ENCODE measurements at places on chromosomes 1 and 21.

- DNase-seq, result no peak
Observed at GRCh38 chr1:158212320-158212719, 31.6 kb downstream of the CD1D start.

- DNase-seq, result peak; percentile 82
Observed at GRCh38 chr1:36109041-36109679, 15.9 kb downstream of the COL8A2 start.

DNA sequence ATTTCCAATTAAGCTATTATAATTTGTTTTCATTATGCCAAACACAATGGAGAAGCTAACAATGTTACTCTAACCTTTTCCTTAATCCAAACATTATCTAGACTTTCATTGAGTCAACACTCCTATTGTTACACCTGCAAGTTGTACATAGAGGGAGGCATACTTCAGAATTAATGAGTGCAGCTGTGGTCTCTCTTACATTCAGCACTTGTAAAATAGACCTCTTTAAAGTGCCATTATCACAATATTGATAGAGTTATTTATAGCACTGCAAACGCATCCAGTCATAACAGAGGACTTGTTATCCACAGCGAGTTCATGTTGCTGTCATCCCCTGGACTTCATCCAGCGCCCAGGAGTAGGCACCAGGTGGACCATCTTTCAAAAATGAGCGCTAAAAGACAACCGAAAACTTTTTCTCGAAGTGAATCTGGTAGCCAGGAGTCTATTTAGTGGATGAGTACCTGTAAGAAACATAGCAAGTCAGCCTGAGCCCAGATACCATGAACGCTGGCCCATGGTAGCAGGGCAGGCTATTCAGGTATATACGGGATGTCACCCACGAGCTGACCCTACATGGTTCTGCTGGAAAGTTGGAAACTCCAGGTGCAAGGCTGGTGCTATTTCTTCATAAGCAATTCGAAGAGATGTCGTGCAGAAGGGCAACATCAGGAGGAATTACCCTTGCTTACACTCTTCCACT is 70.6 kb upstream of the NFIA start:
- DNase-seq, result no peak

DNA sequence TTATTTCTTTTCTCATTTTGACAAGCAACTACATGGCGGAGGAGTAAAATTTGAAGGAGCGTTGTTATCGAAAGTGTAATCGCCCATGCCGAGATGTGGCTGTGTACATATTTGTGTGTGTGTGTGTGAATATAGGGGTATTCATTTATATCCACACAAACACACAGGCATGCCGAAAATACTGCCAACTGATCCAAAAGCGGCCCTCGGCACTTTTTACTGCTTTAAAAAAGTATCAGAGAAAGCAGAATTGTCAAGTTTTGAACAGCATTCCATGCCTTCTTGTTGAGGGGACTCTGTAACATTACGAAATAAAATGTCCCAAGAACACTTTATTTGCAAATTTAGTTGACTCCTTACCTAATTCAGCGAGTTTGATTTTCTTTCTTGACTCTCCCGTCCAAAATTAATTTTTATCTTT is 1.1 kb downstream of the PBX1 start:
- no peak for DNase-seq

DNA sequence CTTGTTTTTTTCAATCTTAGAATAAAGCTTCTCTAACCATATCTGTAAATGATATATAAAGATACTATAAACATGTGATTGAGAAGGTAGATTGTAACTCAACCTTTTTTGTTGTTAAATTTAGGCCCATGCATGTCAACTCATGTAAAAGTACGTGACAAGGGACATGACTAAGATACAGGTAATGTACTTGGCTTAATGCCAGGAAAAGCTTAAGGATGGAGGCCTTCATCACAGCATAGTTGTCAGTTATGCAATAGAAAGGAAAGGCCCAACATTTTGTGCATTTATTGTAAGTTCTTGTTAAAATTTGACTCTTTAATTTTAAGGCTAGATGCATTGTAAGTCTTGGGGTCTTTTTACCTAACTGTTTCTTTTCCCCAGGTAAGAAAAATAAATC is 305.1 kb downstream of the LTN1 start:
- no peak for DNase-seq

GRCh38 chr1:192601143-192601542 is 25.6 kb downstream of the RGS1 start:
- no peak for DNase-seq

GRCh38 chr1:54013393-54014008 is 4.5 kb downstream of the LDLRAD1 start:
- no peak for DNase-seq

GRCh38 chr1:69103213-69103612 is 464.5 kb upstream of the LRRC7 start:
- DNase-seq, result no peak

Measured in activated CD4-positive, alpha-beta T cell treated with anti-CD3 and anti-CD28 coated beads, Interleukin-2, amount 10 ng/mL, durations not matched to agents 24 days and 14 days (primary cell).